ENCODE measurements at places on chromosomes 1 and 21.

- DNase-seq = no peak
Measured at GRCh38 chr1:232149287-232150201, 480.4 kb downstream of the SIPA1L2 start.

DNA sequence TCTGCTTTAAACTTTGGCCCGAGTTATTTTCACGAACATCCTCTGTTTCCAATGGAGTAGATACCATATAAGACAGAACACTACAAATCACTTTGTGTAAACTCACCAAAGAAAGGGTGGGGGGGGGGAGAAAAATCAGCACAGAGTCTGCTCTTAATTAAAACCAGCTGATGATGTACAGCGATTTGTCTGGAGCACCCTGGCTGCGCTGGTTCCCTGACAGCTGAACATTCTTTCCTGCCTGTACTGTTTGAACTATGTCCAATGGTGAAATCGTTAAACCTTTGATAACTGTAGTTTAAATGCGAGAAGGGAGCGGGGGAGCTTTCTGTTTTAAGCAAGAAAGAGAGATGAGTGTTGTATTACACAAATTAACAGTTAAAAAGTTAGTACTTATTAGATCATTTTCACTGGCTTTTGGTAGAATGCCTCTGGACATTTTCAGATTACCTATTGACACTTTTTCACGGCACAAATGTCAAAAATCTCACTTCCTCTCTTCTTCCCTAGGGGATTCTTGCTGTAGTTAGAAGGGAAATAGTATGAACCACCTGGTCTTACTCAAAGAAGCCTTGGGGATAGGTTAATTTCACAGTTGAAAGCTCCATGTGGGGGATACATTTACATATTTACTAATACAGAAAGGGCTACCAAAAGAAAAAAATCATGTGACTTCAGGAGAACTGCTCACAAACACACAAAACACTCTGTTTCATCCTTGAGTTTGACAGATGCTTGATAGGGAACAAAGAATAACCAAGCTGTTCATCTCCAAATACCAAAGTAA lies 140.2 kb upstream of the RUNX1 start:
- no peak for DNase-seq

GRCh38 chr1:107787299-107787698 lies 177.7 kb downstream of the VAV3 start:
- DNase-seq = no peak

DNA sequence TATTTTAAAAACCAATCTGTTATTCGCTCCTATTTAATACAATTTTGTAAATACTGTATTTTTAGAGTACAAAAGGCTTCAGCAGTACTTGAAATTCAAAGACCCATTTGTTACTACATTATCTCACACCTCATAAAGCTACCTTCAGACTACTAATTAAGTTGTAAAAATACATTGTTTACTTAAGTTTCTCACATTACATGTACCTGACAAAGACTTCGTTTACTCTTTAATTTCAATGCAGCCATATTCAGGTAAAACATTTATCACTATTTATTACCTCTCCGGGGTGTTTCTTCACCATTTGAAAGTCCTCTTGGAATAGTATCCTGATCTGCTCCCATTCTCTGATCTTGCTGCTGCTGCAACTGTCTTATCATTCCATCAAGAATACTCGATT lies 55.2 kb downstream of the BRWD1 start:
- DNase-seq = no peak

- DNase-seq = no peak
Measured at GRCh38 chr1:34987018-34987417, 1.9 kb upstream of the TMEM35B start.

DNA sequence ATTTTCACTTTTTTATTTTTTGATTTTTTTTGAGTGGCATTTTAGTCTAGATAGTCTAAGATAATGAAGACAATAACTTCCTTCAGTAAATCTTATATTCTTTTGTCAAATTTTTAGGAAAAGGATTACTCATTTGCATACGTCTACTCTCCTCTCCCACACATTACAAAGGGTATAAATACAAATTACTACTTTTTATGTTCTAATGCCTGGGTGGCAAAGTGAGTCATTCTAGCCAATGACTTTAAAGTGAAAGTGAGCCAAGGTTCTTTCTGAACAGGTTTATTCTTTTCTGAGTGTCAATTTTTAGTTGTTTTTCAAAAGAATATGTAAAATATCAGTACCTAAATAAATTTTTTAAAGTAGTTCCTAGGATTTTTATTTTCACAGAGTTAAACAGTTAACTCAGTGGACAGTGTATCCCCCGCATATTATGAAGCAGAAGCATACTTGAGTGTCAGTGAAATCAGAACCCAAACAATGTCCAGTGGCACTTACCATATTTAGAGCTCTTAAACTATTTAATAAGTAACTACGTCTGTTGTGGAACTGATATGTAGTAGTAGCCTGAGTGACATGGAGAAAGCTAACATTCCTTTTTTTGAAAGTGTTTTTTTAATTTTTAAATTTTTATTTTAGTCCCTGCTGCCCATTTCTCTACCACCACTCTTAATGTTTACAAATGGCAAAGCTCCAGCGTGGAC lies 141.7 kb downstream of the PHTF1 start:
- DNase-seq = no peak

GRCh38 chr1:175919001-175919400 lies 175.6 kb upstream of the TNR start:
- no peak for DNase-seq

DNA sequence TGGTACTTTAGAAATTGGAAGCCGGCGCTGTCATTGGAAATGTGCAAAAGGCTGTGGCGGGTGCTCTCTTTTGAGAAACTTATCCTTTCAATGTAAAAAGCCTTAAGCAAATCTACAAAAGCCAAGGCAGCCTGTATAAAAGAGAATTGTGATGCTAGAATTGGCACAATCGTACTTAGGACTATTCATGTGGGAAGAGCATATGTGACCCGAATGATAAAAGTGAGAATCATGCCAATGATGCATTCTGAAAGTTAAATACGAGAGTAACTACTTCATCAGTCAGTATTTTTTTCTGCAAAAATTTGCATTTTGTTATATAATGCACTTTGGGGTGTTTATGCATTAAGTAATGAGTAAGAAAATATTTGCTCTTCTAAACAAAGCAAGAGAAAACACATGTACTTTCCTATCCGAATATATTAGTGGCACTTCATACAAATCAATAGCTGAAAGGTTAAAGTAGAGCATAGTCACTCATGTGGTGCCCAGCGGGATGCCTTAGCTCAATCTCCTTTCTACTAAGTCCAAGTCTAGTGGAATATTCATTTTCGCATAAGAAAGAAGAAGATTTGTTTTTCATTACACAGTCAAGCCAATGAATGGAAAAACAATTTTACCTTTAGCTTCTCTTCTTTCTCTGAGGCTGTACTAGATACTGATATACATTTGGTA lies 1256.6 kb upstream of the B3GALT2 start:
- DNase-seq = no peak

DNA sequence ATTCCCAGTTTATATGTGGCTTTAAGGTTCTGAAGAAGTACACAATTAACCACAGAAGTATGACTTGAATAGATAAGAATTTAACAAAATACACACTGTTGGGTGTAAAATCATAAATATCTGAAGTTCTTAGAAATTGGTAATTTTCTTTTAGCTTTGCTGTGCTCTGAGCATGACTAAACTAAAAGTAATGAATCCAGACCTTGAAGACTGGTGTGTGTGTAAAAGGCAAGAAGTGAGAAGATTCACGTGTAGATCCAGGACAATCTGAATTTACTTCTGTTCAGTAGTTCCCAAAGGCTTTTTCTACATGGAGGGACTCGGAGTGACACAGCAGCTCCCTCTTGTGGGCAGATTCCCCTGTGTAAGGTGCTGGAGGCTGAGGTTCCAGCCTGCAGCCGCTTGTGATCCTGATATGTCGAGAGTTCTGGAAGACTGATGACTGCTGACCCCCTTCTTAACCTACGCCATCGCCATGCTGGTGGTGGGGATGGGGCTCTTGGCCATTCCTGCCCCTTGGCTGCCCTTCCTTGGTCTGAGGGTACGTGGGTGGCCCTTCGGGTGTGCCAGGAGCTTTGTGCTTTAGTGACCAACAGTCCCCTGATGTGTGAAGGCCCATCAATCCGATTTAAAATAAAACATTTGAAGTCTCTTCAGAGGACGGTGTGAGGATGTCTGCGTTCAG lies 62.7 kb downstream of the ADARB1 start:
- DNase-seq = peak; percentile 85

- no peak for DNase-seq
Measured at GRCh38 chr1:81432059-81432458, 368.7 kb upstream of the ADGRL2 start.

GRCh38 chr1:64006276-64007051 lies 197.0 kb upstream of the UBE2U start:
- DNase-seq = no peak

DNA sequence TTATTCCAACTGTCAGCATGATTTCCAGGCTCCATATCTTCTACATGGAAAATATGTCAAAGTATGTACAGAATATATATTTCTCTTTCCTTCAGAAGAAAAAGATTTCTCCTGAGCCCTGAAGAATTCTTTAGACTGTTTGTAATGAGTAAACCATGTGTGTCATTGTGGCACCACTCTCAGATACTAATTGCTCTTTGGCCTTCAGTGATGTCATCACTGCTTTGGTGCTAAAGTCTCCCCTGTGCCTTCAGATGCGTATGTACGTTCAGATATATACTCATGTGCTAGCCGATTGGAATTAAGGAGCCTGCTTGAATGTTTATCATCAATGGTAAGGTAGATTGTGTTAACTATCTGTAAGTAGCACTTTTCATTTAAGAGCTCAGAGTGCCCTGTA lies 20.6 kb upstream of the NBL1 start:
- DNase-seq = no peak

DNA sequence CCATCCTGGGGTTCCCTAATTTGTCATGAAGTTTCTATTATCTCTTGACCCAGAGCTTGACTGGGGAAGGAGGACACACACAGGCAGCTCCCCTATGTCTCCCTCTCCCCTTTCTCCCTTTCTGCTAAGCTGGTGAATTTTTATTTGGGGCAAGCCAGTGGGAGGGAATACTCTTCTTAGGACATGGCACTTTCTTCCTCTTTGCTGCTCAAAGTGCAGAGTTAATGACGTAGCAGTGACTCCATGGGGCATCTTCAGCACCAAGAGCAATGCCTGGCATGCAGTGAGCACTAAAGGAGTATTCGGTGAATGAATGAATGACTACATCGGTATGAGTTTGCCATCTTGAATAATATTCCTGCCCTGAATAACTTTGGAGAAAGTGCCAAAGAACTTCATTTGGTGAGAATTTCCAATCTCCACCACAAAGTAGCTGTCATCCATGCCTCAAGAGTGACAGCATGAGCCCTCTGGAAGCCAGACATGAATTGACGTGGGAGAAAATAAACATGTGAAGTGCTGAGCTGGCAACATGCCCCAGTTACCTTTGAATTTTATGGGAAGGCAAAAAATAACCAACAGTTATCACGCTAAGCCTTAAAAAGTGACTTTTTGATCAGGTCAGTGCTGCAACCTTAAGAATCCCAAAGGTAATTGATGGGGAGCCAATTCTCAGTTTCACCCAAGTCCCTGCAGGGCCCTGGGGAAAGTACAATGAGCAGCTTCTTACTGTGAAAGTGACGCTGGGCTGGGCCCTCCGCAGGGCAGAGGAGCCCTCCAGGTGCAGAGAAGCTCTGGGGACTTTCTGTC lies 22.1 kb upstream of the ATF3 start:
- no peak for DNase-seq

DNA sequence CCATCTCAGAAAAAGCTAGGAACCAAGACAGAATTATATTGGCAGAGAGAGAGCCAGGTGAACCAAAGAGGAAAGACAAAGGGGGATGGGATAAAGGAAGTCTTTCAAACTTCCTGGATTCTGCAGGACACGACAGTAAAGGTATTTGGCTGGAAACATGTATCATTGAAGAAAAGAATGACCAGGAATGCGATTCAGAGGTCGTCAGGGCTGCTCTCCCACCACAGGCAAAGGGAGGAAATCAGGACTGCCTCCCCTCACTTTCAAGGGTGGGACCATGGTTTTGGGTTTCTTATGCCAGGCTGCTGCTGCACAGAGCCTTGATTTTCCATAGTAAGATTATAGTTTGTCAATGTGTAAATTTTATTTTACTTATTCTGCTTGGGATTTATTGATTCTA lies 848.8 kb downstream of the BRINP3 start:
- DNase-seq = no peak

GRCh38 chr1:14875524-14876509 lies 277.3 kb downstream of the KAZN start:
- DNase-seq = no peak

DNA sequence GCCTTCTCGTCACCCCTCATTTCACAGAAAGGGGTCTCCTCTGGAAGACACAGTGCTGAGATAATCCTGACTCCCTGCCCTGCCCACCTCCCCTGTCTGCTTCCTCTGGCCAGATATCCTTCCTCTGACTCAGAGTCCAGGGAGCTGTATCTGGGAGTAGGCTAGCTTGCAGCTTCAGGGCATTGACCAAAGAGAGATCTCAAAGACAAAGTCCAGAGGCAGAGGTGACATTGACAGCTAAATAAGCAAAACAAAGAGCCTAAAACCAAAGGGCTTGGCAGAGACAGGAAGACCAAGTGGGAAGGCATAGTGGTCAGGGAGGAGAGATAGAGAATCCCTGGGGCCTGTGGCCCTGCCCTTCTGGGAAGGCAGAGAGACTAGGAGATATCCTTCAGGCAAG lies 64.9 kb downstream of the TNR start:
- no peak for DNase-seq

- no peak for DNase-seq
Measured at GRCh38 chr21:42513151-42513984, at the start of gene SLC37A1. Gene SLC37A1, plus strand, starts transcription at chr21:42513852. Its CDS starts 4,603 bp downstream, at chr21:42518455.

DNA sequence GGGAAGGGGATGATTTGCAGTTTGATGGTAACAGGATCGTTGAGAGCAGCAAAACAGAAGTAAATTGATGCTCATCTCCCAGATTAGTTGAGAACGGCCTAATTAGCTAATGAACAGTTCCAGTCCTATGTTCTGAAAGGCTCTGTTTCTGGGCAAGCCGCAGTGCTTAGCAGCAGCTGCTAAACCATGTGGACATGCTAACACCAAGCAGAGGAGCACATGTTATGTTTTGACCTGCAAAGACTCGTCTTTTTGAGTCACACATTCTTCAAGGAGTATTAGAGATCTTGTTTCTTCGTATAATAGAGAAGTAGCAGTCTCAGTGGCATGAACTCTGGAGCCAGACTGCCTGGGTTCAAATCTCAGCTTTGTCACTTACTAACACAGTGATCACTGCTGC lies 58.1 kb downstream of the CACNA1E start:
- DNase-seq = no peak

Measured in NCI-H2227 treated with DMSO at 0.1 percent for 48 hours (cell line).